ENCODE measurements at places on chromosomes 6 and 20. TPM values are rescaled to one million over a fixed set of nuclear protein-coding genes. Genes with fewer than 3 reads are reported as not detected.

- DNase-seq: peak; percentile 44
- H3K27me3 ChIP-seq: no peaks in the 10 kb centered on the region
- H3K4me1 ChIP-seq: no peaks in the 10 kb centered on the region
- H3K27ac ChIP-seq: no peak overlapping the region
Measured at GRCh38 chr6:87436435-87436834, 28.7 kb downstream of the CFAP206 start.

- H3K27me3 ChIP-seq: no peaks in the 10 kb centered on the region
- no peaks in the 10 kb centered on the region for H3K4me1 ChIP-seq
- DNase-seq: no peak
- H3K4me3 ChIP-seq: no peak overlapping the region
- H3K27ac ChIP-seq: no peak overlapping the region
Measured at GRCh38 chr6:22318404-22318803, 21.6 kb upstream of the PRL start.

GRCh38 chr6:137283940-137284810 is 65.0 kb upstream of the IFNGR1 start:
- no peak for DNase-seq
- H3K4me3 ChIP-seq: no peak overlapping the region
- peaks cover 6% of the 10 kb centered on the region for H3K27me3 ChIP-seq
- no peak overlapping the region for H3K27ac ChIP-seq

DNA sequence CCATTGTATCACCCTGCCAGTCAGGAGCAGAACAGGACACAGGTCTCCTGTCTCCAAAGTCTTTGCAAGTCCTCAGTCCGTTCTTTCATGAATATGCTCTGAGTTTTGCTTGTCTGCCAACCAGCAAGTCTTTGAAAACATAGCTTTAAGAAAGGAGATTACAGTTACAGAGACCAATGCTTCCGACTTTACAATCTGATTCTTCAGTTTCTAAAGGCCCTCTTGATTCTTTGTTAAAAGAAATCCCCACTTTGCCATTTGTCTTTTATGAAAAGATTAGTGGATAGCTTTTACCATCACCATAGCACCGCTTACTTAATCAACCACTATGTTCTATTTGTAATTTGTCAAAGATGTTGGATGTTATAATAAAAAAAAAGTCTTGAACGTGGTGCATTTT is 562.8 kb upstream of the BTBD3 start:
- no peaks in the 10 kb centered on the region for H3K27me3 ChIP-seq
- H3K4me1 ChIP-seq: no peaks in the 10 kb centered on the region
- no peak overlapping the region for H3K27ac ChIP-seq
- no peak overlapping the region for H3K4me3 ChIP-seq
- H3K36me3 ChIP-seq: no peaks in the 10 kb centered on the region

- DNase-seq: no peak
- H3K27ac ChIP-seq: no peak overlapping the region
- H3K4me1 ChIP-seq: no peaks in the 10 kb centered on the region
- H3K4me3 ChIP-seq: no peak overlapping the region
- H3K27me3 ChIP-seq: peaks cover 5% of the 10 kb centered on the region
Measured at GRCh38 chr6:71040043-71040442, 83.2 kb upstream of the B3GAT2 start.

DNA sequence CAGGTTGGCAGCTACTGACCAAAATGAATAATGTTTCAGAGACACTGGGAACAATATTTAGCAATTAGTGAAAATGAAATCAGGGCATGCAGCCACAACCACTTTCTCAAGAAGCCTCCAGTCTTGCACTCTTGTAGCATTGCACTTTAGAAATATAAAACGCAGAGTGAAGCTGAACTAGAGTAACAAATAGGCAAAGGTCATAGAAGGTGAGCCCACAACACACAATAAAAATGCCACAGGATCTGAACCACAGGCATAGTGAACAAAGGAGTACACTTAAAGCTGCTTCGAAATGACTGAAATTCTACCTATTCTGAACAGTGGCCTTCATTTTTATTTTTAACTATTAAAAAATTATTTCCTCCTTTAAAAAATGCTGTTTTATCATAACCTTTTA is 25.0 kb downstream of the DDO start:
- H3K4me1 ChIP-seq: peaks cover 21% of the 10 kb centered on the region
- no peak overlapping the region for H3K27ac ChIP-seq
- no peaks in the 10 kb centered on the region for H3K27me3 ChIP-seq
- peak; percentile 41 for DNase-seq
- no peak overlapping the region for H3K4me3 ChIP-seq

DNA sequence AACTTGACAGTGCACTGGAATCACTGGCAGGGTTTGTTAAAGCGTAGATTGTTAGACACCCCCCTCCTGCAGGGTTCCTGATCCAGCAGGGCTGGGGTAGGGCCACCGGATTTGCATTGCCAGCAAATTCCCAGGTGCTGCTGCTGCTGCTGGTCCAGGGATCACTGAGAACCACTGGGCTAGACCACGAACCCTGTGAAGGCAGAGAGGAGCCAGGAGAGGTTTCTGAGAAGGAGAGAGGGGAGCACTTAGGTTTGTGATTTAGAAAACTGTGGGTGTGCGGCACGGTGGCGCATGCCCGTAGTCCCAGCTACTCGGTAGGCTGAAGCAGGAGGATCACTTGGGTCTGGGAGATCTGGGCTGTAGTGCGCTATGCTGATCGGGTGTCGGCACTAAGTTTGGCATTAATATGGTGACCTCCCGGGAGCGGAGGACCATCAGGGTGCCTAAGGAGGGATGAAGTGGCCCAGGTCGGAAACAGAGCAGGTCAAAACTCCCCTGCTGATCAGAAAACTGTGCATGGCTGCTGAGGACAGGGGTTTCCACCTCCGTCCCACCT is 53.6 kb upstream of the FAM83D start:
- H3K4me1 ChIP-seq: peaks cover 71% of the 10 kb centered on the region
- H3K27ac ChIP-seq: peak overlapping the region; percentile 94
- peak overlapping the region; percentile 27 for H3K4me3 ChIP-seq

DNA sequence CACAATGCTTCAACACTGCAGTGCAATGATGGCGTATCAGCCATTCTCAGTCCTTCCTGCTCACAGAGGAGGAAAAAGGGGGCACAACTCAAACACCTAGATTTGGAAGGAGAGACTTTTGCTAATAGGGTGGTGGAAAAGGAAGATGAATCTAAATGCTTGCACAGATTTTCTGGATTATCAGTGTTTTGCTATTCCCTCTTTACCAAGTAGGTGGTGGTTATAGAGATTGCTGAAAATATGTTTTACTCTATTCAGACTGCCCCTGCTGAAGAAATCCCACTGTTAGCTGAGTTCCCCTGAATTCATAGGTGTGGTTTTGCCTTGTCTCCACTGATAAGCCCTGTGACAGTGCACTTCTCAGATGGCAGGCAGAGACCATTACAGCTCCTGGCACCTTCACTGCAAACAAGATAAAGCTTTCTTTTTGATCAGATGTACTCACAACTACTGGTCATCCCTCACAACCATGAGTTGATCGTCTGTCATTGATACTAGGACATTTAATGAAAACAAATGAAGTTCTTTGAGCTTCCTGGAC is 311.4 kb downstream of the KIF16B start:
- H3K36me3 ChIP-seq: no peaks in the 10 kb centered on the region
- no peak overlapping the region for H3K4me3 ChIP-seq
- H3K4me1 ChIP-seq: no peaks in the 10 kb centered on the region
- H3K27me3 ChIP-seq: peaks cover 5% of the 10 kb centered on the region

DNA sequence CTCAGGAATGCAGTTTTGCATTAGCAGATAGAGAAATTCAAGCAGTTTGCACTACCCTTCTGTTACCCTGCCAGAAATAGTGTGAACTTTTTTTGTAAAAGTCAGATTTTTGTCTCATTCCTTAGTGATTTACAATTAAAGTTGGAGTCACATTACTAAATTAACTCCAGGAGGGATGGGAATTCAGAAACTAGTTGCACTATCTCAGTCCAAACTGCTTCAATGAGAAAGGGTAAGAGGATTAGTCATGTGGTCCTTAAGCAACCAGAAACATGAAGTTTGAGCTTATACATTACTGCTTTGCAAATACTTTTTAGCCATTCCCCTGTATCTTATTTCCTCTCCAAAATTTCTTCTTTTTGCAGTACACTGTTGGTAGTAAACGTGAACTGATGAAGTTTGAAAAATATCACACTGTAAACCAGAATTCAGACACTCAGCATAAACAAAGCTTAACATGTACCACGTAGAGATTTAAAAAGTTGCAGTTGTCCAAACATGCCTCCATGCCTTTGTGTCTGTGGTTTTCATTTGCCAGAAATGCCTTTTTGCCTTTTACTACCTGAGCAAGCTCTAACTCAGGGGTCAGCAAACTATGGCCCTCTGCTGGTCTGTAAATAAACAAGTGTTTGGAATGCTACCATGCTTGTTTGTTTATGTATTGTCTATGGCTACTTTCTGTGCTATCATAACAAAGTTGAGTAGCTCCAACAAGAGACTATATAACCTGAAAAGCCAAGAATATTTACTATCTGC is 49.7 kb downstream of the TP53INP2 start:
- H3K4me3 ChIP-seq: no peak overlapping the region
- no peak overlapping the region for H3K27ac ChIP-seq
- no peaks in the 10 kb centered on the region for H3K4me1 ChIP-seq
- no peaks in the 10 kb centered on the region for H3K27me3 ChIP-seq

GRCh38 chr20:60115451-60115850 is 157.2 kb downstream of the CDH26 start:
- no peak overlapping the region for H3K4me3 ChIP-seq
- DNase-seq: no peak
- H3K27me3 ChIP-seq: no peaks in the 10 kb centered on the region

GRCh38 chr6:124791156-124791555 is 171.1 kb upstream of the RNF217 start:
- no peaks in the 10 kb centered on the region for H3K36me3 ChIP-seq
- H3K4me3 ChIP-seq: no peak overlapping the region
- DNase-seq: no peak
- H3K4me1 ChIP-seq: no peaks in the 10 kb centered on the region
- no peak overlapping the region for H3K27ac ChIP-seq

DNA sequence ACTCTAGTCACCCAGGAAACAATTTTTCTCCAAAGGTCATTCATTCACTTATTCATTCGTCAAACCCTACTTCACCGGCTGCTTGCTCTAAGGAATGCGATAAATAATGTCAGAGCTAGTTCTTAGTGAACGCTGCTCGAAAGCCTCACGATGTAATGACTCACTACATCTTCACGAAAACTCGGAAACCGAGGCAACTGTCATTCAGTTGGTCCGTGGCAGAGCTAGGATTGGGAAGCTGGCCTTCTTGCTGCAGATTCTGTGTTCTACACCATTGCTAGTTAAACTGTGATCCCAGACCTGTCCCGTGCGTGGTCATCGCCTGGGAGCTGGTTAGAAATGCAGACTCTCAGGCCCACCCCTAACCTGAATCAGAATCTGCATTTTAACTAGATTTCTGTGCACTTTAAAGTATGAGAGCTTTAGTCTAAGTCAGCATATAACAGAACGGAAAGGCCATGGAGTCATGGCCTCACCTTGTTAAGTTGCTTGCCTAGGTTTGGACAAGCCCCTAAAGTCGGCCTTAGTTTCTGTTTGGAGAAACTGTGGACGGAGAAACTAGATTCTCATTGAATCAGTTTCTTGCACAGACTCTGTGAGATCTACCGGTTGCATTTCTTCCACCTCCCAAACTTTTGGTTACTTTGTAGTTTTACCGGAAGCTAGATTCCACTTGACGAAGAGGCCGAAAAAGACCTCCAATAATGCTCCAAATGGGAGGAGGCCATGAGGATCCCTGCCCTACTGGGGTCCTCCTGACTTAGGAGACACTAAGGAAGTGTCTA is 651 bp upstream of the CCND3 start:
- DNase-seq: no peak
- peak overlapping the region; percentile 53 for H3K27ac ChIP-seq
- peaks cover 58% of the 10 kb centered on the region for H3K4me1 ChIP-seq
- no peaks in the 10 kb centered on the region for H3K27me3 ChIP-seq
- H3K4me3 ChIP-seq: peak overlapping the region; percentile 91
- H3K36me3 ChIP-seq: peaks cover 7% of the 10 kb centered on the region

GRCh38 chr6:38337819-38338465 is 301.8 kb downstream of the BTBD9 start:
- H3K36me3 ChIP-seq: no peaks in the 10 kb centered on the region
- DNase-seq: no peak
- H3K27me3 ChIP-seq: no peaks in the 10 kb centered on the region
- H3K4me3 ChIP-seq: no peak overlapping the region
- no peaks in the 10 kb centered on the region for H3K4me1 ChIP-seq
- no peak overlapping the region for H3K27ac ChIP-seq

ERMARD gene
- total RNA-seq: 24.7 TPM

RAB32 gene
- total RNA-seq: 0.22 TPM

FAM83D gene
- 2.4 TPM for total RNA-seq

ADGRB3 gene
- not detected for total RNA-seq

ZBP1 gene
- total RNA-seq: 8.6 TPM

SPTLC3 gene
- 1.2 TPM for total RNA-seq

SCRT2 gene
- not detected for total RNA-seq

PBOV1 gene
- not detected for total RNA-seq
